ENCODE measurements at places on chromosomes 13 and 19. TPM values are rescaled to one million over a fixed set of nuclear protein-coding genes. Genes with fewer than 3 reads are reported as not detected.

The ZNF320 gene
- total RNA-seq, result 15.6 TPM

DNA sequence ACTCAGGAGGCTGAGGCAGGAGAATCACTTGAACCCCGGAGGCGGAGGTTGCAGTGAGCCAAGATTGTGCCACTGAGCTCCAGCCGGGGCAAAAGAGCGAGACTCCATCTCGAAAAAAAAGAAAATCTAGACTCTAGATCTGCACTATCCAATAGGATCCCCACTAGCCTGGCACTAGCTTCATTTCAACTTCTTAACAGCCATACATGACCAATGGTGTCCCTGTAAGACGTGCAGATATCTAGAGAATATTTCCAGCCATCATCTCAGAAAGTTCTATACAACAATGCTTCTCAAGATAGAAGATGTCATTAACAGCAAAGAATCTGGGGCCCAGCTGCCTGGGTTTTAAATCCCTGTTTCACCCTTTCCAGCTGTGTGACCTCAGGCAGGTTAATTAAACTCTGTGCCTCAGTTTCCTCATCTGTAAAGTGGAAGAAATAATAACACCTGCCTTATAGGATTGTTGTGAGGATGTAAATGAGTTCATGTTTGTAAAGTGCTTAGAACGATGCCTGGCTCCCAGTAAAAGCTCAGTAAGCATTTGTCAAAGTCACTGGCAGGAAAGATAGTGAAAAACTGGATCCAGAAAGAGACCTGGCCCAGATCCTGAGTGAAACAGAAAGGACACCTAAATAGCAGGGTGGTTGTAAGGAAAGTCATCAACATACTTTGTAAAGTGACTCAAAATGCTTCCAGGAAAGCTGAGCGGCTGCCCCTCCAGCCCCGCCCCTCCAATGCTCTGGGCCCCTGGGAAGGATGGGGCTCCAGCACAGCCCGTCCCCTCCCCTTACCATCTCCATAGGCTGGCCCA lies 13.5 kb downstream of the WIZ start:
- H3K27me3 ChIP-seq, result no peaks in the 10 kb centered on the region
- no peak overlapping the region for H3K27ac ChIP-seq
- no peak for DNase-seq

The FBXO46 gene
- 12.7 TPM for total RNA-seq

The ZC3H4 gene
- total RNA-seq, result 46.2 TPM

The LRRC63 gene
- 0.15 TPM for total RNA-seq

DNA sequence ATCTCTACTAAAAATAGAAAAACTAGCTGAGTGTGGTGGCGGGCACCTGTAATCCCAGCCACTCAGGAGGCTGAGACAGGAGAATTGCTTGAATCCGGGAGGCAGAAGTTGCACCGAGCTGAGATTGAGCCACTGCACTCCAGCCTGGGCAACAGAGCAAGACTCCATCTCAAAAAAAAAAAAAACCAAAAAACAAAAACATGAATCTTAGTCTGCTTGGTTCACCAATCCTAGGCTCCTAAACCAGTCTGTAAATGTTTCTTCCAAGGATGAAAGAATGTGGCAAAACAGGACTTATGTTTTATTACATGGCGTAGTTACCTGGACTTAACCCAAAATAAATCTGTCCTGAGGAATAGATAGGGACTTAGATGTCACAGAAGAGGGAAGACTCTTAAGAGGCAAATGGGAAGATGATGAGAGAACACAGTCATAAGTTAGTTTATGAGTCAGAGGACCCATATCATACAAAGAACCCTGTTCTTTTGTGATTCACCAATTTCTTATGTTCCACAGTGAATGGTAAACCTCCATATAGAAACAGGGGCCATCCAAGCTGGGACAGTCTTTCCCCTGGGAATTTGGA lies 6.9 kb upstream of the FBXL3 start:
- H3K27me3 ChIP-seq, result no peaks in the 10 kb centered on the region
- H3K4me3 ChIP-seq, result no peak overlapping the region
- no peak for DNase-seq
- H3K27ac ChIP-seq, result no peak overlapping the region
- no peaks in the 10 kb centered on the region for H3K36me3 ChIP-seq

DNA sequence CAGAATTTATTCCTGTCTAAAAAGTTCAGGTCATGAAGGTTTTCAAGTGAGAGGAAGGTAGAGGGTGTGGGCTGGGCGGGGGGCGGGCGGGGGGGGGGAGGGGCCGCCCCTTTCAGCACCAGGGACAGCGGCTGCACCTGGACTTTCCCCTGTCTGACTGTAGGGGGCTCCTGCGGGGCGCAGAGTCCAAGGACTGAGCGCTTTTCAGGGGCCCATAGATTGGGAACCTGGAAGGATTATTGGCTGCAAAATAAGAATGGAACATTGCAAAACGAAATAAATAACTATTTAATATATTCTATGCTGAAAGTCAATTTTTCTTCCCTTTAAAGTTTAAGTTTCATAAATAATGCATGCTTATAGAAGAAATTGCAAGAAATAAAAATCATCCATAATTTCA lies 8.9 kb upstream of the CYP4F3 start:
- H3K36me3 ChIP-seq, result no peaks in the 10 kb centered on the region
- no peak overlapping the region for H3K27ac ChIP-seq
- H3K4me3 ChIP-seq, result no peak overlapping the region
- DNase-seq, result no peak
- H3K4me1 ChIP-seq, result no peaks in the 10 kb centered on the region

DNA sequence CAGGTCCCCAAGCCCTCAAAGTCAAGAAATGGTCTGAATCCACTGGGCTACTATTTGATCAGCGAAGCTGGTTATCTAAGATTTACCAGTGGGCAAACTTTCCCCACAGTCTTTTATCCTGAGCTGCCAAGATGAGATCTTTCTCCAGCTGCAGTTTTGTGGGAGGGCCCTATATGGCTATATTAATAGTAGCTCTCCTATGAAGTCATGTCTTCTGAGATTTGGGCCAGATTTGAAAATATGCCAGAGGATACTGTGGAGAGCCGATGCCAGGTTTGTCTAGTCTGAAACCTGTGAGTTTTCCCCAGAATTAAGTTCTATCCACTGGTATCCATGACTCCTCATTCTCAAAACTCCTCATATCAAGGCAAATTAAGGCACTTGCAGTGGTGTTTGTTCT lies 173.2 kb downstream of the FLT1 start:
- H3K4me3 ChIP-seq, result no peak overlapping the region
- H3K4me1 ChIP-seq, result peaks cover 26% of the 10 kb centered on the region
- H3K36me3 ChIP-seq, result no peaks in the 10 kb centered on the region

The RDH8 gene
- not detected for total RNA-seq

DNA sequence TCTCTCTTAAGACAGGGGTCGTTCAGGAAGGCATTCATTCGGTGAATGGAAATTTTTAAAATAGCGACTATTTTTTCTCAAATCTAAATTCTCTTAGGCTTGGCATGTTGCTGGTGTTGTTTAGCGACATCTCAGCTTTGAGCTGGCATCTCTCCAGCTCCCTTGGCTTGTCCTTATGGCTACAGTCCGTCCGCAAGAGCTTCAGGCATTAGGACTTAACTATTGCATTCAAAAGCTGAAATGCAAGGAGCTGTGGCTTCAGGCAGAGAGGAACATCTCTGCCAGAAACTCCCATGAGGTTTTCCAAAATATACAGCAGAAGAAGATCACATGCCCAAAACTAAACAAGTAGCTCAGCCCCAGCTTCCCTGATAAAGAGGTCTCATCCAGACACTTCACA lies 578.5 kb downstream of the EFNB2 start:
- H3K36me3 ChIP-seq, result no peaks in the 10 kb centered on the region
- H3K27ac ChIP-seq, result peak overlapping the region; percentile 10
- H3K4me1 ChIP-seq, result peaks cover 23% of the 10 kb centered on the region
- H3K27me3 ChIP-seq, result no peaks in the 10 kb centered on the region

GRCh38 chr19:21430675-21431074 lies 33.7 kb downstream of the ZNF493 start:
- no peak for DNase-seq
- H3K4me1 ChIP-seq, result no peaks in the 10 kb centered on the region
- H3K27ac ChIP-seq, result no peak overlapping the region
- no peaks in the 10 kb centered on the region for H3K27me3 ChIP-seq

The SARS2 gene
- 15.6 TPM for total RNA-seq

DNA sequence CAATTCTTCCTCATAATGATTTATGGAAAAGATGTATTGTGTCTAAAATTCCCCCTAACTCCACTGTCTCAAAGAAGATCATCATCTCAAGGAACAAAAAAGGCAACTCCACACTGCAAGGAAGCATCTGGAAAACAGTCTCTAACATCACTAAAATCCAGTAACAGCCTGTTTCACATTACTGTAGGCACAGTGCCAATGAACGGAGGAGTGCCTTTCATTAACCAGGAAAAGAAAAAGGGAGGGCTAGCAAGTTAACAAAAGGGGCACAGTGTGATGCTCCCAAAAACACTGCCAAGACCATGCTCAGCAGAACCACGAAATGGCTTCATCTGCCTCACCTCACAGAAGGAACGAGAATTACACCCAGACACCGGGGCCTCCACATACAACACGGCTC lies 8.5 kb downstream of the TMTC4 start:
- no peak overlapping the region for H3K27ac ChIP-seq
- peaks cover 42% of the 10 kb centered on the region for H3K36me3 ChIP-seq
- H3K4me1 ChIP-seq, result no peaks in the 10 kb centered on the region

GRCh38 chr13:98534821-98535220 lies 42.1 kb downstream of the STK24 start:
- H3K27me3 ChIP-seq, result no peaks in the 10 kb centered on the region
- DNase-seq, result no peak
- no peaks in the 10 kb centered on the region for H3K36me3 ChIP-seq
- H3K4me3 ChIP-seq, result no peak overlapping the region
- H3K27ac ChIP-seq, result no peak overlapping the region

The GPR183 gene
- 0.63 TPM for total RNA-seq

The PRKCG gene
- 0.15 TPM for total RNA-seq

- peaks cover 24% of the 10 kb centered on the region for H3K4me1 ChIP-seq
- H3K27ac ChIP-seq, result peak overlapping the region; percentile 82
- peaks cover 30% of the 10 kb centered on the region for H3K27me3 ChIP-seq
Measured at GRCh38 chr13:36163809-36164308, 32.7 kb upstream of the DCLK1 start.

- peaks cover 8% of the 10 kb centered on the region for H3K4me1 ChIP-seq
- no peaks in the 10 kb centered on the region for H3K36me3 ChIP-seq
- H3K4me3 ChIP-seq, result no peak overlapping the region
- peaks cover 21% of the 10 kb centered on the region for H3K27me3 ChIP-seq
- no peak for DNase-seq
Measured at GRCh38 chr13:48678316-48678715, 24.6 kb downstream of the CYSLTR2 start.

The LGALS7B gene
- total RNA-seq, result not detected

All from chondrocyte (in vitro differentiated cells).